CD4-positive, alpha-beta T cell treated with Interleukin-4 for 1 hour (primary cell): ENCODE measurements at places on chromosomes 3 and 15.

GRCh38 chr3:21274079-21274571 lies 476.9 kb downstream of the ZNF385D start:
- DNase-seq: no peak

GRCh38 chr3:183385698-183386613 lies 42.5 kb downstream of the MCF2L2 start:
- peak; percentile 63 for DNase-seq

GRCh38 chr3:69370156-69370883 lies 15.6 kb downstream of the FRMD4B start:
- DNase-seq: peak; percentile 30

DNA sequence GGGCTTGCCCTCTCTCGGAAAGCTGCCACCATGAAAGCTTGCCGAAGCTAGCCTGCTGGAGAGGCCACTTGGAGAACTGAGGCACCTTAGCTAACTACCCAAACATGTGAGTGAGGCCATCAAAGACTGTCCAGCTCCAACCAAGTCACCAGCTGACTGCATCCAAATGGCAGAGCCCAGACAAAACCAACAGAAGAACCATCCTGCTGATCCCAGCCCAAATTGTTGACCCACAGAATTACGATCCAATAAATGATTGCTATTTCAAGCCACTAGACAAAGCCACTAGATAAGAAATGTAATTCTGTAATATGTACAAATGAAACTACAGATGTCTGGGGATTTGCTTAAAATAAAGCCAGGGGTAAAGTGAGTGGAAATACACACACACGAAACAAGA lies 109.8 kb upstream of the TRPM1 start:
- DNase-seq: no peak

- DNase-seq: no peak
These were observed 263.6 kb upstream of the AZI2 start for GRCh38 chr3:28612232-28612631.

- DNase-seq: no peak
These were observed 208.1 kb downstream of the RBMS3 start for GRCh38 chr3:29488922-29489321.

- peak; percentile 22 for DNase-seq
These were observed 110.6 kb upstream of the TSPAN3 start for GRCh38 chr15:77181305-77182074.

GRCh38 chr3:4571690-4572334 lies 78.7 kb downstream of the ITPR1 start:
- peak; percentile 9 for DNase-seq

DNA sequence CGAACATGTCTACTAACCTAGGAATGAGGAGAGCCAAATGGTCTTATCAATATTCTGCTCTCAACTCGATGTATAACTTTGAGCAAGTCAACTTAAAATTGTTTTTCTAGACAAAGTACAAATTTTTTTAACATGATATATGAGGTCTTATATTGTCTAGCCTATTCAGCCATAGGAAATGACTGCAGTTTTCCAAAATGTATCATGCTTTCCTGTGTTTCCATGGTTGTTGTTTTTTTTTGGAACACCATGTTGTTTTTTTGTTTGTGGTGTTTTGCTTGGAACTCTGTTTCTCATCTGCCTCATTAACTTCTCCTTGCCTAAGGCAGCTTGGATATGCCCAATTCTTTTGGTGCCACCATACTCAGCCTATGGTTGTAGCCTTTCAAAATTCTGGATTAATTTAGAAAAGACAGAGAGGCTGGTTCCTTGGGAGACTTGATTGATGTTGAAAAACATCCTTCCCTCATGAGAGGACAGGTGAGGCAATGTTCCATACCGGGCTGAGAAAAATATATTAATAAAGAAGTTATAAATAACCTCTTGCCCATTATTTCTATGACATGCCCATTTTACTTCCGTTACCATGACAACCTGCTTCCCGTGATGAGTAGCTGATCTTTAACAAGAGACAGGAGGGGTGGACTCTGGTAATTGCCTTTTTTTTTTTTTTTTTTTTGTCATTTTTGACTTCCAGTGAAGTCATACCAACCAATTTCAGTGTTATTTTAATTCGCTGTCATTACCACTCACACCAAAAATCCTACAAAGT lies 687.9 kb upstream of the GRM7 start:
- DNase-seq: no peak

- DNase-seq: no peak
These were observed 107.7 kb upstream of the TSC22D2 start for GRCh38 chr3:150300388-150300787.

DNA sequence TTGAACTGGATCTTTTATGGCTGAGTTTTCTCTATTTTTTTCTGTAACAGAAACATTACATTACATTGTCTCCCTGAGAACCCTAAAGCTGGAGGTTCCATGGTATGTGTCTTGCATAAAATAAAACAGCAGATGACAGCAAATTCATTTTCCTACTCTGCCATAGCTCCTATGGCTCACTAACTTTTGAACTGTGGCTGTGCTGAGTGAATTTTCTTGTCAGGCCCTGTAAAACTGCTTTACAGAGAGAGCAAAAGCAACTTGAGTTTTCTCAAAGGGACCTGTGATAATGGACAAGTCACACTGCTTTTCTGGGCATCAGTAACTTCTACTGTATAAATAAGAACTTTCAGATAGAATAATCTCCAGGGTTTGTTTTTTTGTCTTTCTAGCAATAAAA lies 129.9 kb upstream of the TSC22D2 start:
- DNase-seq: no peak

- DNase-seq: peak; percentile 63
These were observed 1.3 kb upstream of the PIGZ start for GRCh38 chr3:196969660-196970546.

DNA sequence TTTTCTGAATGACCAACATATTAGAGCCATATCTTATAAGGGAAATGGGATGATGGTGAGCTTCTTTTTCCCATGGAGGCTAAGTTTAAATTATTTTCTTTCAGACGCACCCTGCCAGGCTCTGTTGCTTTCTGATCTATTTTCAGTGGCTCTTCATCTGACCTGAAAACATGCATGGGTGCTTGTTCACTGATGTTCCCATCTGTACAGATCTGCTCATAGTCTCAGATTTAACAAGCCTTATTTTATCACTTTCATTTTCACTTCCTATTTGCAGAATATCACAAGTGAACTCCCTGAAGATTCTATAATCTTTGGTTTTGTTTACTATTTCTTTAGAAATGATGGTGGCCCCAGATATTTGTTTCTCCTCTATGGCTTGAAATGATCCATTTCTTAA lies 31.1 kb upstream of the SUCLG2 start:
- DNase-seq: peak; percentile 30

DNA sequence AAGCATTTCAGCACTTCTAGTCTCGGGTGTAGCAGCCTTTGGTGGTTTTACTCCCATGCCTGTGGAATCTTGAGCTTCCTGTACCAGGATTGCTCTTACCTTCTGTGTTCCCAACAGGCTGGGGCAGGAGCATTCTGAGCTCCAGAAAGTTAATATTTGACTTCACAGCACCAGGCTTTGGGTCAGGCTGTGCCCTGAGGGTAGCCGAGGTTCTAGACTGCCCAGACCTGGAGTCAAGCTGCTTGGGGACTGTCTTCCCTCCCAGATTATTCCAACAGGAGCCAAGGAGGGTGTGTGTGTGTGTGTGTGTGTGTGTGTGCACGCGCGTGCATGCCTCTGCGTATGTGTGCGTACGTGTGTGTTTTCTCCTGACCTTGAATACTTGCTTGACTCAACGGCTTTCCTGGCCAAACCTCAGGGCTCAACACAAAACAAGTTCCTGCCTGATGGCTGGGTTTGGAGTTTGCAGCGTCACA lies 94.8 kb downstream of the FLNB start:
- DNase-seq: no peak

DNA sequence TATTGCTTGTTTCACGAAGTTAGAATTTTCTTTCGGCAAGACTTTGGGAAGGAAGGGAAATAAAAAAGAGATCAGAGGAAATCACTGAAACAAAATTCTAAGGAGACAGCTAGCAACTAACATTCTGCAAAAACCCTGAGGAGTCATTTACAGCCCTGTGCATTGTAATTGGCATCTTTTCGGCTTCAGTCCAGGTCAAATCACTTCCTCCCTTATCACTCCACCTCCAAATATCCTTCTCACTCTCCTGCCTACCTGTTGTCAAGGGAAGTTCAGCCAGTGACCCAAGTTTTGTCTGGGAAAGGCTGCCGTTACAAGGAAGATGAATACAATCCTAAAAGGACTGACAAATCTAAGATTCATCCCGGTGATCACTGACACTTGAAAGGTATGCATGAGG lies 39.6 kb downstream of the MDFIC2 start:
- no peak for DNase-seq

- DNase-seq: no peak
These were observed 83.5 kb upstream of the NAALADL2 start for GRCh38 chr3:174775603-174776002.

GRCh38 chr3:12973827-12974226 lies 99.4 kb downstream of the IQSEC1 start:
- no peak for DNase-seq
